Stimulated activated CD4-positive, alpha-beta T cell treated with anti-CD3 and anti-CD28 coated beads, Interleukin-12 subunit alpha, Interleukin-12 subunit beta, amount 100 ng/mL, for 24 hours (primary cell): ENCODE measurements at places on chromosomes 11 and 22.

DNA sequence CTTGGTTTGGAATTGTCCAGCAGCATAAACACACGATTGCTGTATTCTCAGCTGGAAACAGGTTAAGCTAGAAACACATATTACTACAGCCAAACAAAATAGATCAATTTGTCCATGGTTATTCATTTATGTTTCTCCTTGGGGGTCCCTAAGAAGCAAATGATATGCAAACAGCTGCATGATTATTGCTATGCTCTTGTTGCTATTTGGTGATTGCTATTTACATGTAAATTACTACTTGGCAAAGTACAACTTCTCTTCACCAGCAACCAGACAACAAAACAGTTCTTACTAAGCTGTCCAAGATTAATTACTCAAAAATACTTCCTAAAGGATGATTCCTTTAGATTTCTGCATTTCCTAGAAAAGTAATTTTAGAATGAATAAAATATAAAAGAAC lies 567.9 kb upstream of the ARHGAP42 start:
- no peak for DNase-seq

DNA sequence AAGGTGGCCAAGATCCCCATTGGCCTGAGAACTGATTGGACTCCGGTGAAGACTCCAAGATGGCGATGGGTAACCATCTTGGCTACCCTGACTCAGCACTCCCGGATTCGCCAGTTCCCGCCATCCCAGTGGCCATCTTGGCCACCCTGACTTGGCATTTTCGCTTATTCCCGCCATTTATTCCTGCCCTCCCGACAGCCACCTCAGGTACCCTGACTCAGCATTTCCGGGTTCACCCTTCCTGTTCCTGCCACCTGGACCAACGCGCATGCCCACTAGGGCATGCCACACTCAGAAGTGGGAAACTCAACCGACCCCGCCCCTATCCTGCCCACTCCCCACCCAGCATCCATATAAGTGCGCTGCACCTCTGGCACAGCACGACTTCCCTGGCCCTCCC lies 7.8 kb downstream of the OR8K5 start:
- no peak for DNase-seq

DNA sequence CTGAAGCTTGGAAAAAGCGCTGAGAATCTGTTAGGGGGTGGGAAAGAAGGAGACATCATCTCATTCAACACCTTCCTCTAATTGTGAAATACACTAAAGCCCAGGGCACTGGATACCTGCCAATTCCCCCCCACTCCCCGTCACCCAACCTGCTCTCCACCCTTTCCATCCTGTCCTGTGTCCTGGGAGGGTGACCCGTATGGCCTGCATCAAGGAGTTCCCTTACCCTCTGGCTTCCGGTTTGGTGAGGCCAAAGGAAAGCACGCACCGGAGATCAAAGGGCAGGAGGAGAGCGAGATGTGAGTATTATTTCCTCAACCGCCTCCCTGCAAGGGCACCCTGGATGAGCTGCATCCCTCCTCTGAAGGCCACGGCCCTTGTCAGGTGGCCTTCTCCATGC lies 65.0 kb upstream of the PTPRJ start:
- DNase-seq: no peak

- no peak for DNase-seq
These were observed 1.1 kb upstream of the APOBEC3F start for GRCh38 chr22:39039306-39040126.

DNA sequence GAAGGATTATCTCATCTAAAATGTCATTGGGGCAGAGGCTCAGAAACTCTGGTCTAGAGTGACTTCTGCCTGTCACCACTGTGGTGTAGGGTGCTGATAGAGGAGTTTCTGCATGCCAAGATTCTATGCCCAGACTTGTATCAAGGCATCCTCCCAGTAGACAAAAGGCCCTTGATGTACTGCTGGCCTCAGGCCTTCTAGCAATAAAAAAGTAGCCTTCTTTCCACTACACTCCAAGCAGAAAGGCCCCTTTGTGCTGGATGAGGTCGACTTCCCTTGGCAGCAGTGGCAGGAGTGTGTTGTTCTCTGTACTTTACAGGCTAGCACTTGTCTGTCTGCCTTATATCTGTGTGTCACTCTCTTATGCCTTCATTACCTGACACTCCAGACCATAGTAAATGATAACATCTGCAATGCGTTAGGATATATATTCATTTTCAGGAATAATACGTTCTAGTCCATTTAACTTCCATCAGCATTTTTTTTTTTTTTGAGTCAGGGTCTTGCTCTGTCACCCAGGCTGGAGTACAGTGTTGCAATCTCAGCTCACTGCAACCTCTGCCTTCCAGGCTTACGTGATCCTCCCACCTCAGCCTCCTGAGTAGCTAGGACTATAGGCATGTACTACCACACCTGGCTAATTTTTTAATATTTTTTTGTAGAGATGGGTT lies 49.5 kb upstream of the RRM1 start:
- no peak for DNase-seq

GRCh38 chr11:95682552-95682951 lies 107.0 kb downstream of the FAM76B start:
- DNase-seq: peak; percentile 29

- no peak for DNase-seq
These were observed 53.7 kb downstream of the ARFGAP3 start for GRCh38 chr22:42803389-42803788.

DNA sequence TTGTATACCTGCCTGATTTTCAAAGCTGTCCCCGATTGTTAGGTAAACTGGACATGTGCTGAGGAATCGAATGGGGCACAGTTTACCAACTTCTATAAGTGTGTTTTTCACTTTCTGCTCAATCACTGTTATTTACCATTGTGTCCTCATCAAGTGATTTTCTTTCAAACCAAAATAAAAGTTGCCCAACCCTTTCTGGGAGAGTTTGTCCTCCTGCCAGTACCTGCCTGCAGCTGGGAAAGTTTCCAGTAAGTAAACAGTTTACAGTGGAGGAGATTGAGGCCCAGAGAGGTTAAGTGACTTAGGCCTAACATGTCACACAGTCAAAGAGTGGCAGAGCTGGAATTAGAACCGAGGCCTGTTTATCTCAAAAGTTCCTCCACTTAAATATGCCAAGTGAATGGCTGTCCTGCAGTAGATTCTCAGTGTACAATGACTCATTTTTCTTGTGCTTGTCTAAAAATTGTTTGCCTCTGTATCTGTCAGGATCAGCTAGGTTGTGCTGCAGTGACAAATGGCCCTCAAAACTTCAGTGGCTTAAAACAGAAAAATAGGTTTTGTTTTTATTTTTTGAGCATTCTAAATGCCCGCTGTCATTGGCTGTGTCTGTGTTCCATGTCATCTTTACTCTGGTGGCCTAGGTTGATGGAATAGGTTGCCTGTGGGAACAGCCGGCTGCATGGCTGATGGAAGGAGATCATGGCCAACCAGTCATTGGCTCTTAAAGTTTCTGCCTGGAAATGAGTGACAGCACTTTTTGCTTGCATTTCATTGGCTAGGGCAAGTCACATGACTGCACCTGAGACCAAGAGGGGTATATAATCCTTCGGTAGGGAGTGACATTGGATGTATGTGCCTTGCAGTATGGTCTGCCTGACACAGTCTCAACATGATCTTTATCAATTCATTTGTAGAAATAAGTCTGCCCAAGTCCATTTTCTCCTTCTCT lies 61.8 kb upstream of the CRYBB3 start:
- no peak for DNase-seq

GRCh38 chr22:43008921-43009320 lies 6.0 kb downstream of the PACSIN2 start:
- DNase-seq: no peak

- no peak for DNase-seq
These were observed 51.0 kb downstream of the MYO7A start for GRCh38 chr11:77179048-77179447.

- DNase-seq: no peak
These were observed 61.0 kb upstream of the NAV2 start for GRCh38 chr11:19651653-19652052.

- DNase-seq: peak; percentile 48
These were observed 17.5 kb downstream of the ATG16L2 start for GRCh38 chr11:72831521-72832300.
